NCI-H774 (cell line): ENCODE measurements at places on chromosomes 2 and 18.
A peak's percentile ranks its signal among the peaks of the same experiment; 100 is the strongest.

- DNase-seq, result no peak
Observed at GRCh38 chr2:5616019-5616418, 76.2 kb upstream of the SOX11 start.

DNA sequence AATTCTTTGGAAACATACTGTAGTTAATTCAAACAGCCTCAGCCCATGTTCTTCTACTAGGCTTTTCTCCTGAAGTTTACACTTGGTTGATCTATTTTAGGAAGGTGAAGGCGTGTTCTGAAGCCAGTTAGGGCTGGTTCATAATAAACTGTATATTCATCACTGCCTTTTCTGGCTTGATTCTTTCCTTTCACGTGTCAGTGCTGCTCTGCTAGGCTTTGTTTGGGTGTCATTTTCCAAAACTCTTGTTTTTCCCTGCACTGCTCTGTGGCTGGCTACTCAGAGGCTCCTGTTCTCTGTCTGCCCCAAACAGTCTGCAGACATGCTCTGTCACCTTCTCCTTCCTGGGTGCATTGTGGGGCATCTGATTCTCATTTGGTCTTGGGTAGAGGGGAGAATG, 136.1 kb downstream of the PARD3B start:
- no peak for DNase-seq

- DNase-seq, result no peak
Observed at GRCh38 chr18:28019425-28020108, 157.4 kb downstream of the CDH2 start.

DNA sequence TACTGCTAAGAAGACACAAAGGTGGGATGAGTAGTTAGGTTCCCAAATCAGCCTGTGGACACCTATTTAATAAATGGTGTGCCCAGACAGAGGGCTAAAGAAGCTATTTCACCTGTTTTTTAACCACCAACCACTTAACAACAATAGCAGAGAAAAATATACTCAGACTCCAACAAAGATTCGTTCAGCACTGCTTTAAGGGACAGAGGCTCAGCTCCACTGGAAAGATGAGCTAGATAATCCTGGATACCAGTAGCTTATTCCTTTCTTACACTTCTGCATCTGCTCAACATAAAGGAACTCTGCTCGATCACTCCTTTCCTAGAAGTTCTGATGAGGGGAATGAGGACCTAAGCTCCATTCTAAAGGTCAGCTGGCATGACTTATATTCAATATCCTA, 44.5 kb downstream of the PTCD3 start:
- no peak for DNase-seq

- no peak for DNase-seq
Observed at GRCh38 chr2:147051814-147052213, 793.0 kb upstream of the ACVR2A start.

- no peak for DNase-seq
Observed at GRCh38 chr2:24926602-24927252, 6.7 kb upstream of the ADCY3 start.

DNA sequence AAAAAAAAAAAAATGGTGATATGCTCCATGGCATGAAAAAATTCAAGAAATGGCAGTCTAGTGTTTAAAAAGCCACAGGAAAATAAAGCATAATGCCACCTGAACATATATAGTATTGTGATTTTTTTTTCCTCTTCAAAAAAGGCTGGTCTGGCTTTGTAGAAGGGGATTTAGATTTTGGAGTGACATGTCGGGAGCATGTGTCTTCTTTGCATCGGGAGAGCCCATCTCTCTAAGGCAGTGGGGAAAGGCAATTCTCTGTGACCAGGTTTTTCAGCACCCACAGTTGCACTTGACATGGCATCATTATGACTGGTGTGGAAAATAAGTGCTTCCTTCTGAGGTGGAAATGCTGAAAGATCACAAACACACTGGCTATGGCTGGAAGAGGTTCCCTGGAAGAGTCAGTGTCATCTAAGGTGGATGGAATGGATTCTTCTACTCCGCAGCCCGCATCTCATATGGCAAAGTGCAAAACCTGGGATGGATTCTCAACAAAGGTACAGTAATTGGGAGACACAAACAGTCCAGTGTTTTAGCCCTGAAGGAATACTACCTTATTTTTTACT, 172.5 kb downstream of the AGAP1 start:
- DNase-seq, result peak; percentile 62

- peak; percentile 15 for DNase-seq
Observed at GRCh38 chr2:170157025-170157684, 20.8 kb upstream of the MYO3B start.

DNA sequence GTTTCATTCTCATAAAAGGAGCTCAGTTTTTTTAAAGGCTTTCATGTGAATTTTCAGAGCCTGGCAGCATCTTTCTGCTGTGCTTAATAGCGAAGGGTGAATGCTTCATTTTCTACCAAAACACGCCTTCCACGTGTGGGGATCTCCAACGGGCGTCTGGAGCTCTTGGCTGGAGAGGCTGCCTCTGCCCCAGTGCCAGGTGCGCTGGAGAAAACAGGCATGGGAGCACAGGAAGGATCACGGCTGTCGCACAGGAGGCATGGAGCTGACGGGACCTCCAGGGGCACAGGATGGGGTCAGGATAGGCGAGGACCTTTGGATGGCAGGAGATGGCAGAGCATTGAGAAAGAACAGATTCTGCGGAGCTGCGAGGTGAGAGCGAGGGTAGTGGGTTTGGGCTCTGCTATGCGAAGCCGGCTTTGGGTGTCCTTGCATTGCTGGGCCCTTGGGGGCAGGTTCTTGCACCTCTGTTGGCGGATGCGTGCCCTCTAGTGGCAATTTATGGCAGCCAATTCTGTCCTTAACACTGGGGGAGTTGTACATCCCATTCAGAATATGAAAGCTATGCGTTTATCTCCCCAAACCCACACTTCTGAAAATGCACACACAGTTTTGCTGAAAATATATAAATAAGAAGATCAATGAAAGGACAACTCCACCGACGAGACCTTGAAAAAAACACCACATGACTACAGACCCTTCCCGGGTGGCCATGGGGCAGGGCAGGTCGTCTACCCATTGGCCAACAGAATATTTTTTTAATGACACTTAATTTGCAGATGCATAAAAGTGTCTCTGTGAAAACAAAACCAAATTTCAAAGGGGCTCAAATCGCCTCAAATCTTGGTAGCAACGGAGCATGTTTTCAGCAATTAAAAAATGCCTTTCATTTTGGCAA, 90.4 kb upstream of the SLC35G4 start:
- peak; percentile 6 for DNase-seq

DNA sequence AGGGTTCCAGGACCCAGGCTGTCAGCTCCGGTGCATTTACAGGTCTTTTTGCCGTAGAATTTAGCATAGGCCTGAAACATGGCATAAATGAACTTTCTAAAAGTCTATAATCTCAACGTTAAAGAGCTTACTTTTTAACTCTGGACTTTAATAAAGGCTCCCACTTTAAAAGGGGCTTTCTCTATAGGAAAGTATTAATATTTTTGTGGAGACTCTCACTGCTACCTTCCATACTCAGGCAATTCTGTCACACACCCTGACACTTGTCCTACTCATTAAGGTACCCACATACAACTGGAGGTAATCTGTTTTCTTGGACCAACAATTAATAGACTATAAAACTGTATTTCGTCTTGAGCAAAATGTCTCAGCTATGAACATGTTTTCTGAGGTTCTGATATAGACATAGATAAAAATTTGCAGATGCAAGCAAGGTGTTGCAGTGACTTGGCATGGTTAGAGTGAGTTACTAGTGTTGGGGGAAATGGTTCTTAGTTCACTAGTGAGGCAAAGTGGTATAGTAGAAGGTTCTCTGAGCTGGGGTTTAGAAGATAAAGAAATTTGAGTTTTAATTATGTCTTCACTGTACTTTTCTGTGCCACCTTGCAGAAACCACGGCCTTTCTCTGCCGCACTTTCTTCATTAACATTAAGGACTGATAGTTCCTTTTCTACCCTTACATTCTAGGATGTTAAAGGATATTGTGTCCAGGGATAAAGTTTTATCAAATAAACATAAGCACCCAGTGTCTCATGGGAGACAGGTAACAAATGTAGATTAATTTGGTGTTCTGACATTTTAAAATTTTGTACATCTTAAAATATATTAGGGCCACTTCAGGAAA, 10.8 kb upstream of the NR4A2 start:
- DNase-seq, result peak; percentile 18

GRCh38 chr2:46748121-46748520, 167.5 kb downstream of the MCFD2 start:
- DNase-seq, result no peak

GRCh38 chr2:69931832-69932595, 17.1 kb downstream of the MXD1 start:
- no peak for DNase-seq

DNA sequence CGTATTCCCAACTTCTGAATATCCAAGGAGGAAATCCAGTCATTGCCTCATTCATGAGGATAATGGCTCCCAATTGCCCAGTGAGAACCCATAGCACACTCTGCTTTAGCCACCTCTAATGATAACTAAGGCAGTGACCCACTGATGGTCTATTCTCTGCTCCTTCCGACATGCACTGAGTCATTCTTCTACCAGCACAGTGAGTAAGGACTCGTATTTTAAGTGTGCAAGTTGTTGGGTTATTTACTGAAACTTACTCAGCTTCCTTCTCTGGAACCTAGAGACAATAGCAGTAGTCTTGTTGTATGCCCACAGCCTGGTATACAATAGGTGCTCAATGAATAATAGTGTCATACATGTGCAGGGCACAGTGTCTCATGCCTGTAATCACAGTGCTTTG, 81.1 kb upstream of the ZNF397 start:
- DNase-seq, result no peak
